Left colon (tissue), 2 donors: ENCODE measurements at places on chromosomes 7 and 10. TPM values are rescaled to one million over a fixed set of nuclear protein-coding genes. Genes with fewer than 3 reads are reported as not detected.

The MMRN2 gene
- 6.0 TPM for total RNA-seq

The CRHR2 gene
- not detected for total RNA-seq

GRCh38 chr7:134514106-134514505 lies 13.3 kb upstream of the AKR1B10 start:
- no peak for DNase-seq

GRCh38 chr10:114751856-114752255 lies 69.7 kb upstream of the FHIP2A start:
- DNase-seq = no peak

DNA sequence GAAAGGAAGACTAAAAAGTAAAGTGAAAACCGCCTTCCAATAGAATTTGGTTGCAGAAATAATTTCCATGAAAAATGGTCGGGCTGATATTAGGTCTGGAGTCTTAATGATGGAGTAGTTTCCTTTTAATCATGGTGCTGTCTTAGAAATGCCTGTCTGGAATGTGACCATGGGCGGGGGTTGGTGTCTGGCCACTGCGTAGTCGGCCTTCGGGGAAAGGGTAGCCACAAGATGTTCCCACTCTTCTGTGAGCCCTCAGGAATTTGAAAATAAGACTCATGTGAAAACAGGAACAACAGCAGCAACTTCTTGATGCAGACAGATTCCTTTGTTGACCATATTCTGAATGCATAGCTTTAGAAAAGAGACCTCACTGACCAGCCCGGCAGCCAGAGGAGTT lies 176.8 kb downstream of the KIAA1217 start:
- DNase-seq = no peak

DNA sequence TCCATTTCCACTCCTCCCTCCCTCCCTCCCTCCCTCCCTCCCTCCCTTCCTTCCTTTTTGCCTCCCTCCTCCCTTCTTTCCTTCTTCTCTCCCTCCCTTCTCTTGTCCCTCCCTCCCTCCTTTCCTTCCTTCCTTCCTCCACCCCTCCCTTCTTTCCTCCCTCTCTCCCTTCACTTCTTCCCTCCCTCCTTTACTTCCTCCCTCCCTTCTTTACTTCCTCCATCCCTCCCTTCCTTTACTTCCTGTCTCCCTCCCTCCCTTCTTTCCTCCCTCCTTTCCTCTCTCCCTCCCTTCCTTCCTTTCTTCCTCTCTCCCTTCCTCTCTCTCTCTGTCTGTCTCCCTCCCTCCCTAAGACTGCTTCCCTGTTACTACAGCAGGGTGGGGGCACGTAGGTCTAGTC lies 598.6 kb upstream of the FOXK1 start:
- no peak for DNase-seq

GRCh38 chr7:31816810-31817209 lies 129.8 kb downstream of the PPP1R17 start:
- no peak for DNase-seq

DNA sequence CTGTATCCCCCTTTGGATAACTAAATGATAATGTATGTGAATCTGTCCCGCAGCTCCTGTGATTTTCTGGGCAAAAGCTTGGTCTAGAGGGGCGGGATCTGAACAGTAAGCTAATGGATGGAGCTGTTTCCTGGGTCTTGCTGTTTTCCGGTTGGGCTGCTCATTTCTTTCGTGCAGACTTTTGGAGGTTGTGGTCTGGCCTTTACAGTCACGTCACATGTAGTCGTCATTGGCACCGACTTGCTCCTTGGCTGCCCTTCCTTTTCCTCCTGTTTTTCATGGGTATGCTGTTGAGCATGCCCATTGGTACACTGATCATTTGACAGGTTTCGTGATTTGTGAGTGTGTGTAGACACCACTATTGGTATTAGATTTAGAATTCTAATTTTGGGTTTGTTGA lies 2.0 kb downstream of the FBH1 start:
- DNase-seq = no peak
